ENCODE measurements at places on chromosomes 2 and 18.

- no peak for DNase-seq
Measured at GRCh38 chr18:78728784-78729467, 250.7 kb upstream of the SALL3 start.

GRCh38 chr2:236333417-236334121 lies 69.4 kb upstream of the ASB18 start:
- no peak for DNase-seq

DNA sequence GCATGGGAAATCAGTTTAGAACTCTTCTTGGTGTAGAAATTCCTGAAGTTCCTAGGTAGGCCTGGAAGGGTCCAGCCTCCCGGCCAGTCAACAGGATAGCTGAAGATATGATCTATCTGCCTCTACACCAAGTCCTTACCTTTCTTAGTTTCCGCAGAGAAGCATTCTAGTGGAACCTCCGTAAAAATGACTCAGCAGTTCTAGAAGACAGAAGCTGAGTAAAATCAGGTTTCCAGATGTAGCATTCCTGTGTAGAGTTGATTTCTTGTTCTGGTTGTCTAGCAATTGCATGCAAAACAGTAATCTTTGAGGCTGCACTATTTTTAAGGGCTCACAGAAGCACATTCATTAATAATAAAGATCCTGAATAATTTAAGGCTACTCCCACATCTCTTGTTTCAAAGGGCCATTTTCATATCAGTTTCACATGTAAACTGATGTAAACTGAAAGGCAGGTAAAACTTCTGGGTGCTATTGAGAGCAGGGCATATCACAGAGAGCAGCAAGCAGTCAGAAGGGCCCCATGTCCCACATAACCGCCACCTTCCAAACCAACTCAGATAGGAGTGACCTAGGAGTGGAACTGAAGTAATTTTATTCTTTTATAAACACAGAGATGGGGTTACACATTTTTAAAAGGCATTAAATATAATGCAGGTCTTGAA lies 3.2 kb upstream of the DYTN start:
- no peak for DNase-seq

DNA sequence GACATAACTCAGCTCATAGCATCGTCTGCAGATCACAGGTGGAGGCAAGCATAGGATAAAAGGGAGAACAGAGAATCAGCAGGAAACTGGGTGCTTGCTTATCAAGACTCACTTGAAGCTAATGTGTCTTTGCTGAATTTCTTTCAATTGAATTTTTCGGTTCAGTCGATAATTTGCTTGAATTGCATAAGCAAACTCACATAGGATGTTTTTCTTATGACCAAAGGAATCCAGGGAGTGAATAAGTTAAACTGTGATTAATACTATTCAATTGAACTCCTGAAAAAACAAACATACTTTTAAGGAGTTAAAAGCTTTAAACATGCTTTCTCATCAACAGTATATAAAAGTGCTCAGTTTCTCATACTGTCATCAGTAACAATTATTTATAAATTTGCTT lies 707.1 kb upstream of the ACVR2A start:
- DNase-seq: no peak

DNA sequence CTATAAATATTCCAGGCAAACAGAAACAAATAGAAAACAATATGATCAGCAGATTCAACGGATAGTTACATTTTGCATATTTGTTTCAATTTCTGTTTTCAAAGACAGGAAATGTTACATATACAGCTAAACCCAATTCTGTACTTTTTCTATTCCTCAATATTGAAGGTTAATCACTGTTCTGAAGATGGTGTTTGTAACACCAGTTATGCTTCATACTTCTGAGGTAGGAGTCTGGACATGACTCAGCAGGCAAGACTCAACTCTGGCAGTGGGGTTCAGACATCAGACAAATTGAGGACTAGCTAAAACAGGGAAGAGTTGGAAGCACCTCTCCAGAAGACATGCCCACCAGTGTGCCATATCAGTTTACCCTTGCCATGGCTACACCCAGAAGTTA lies 16.6 kb downstream of the SERPINB13 start:
- DNase-seq: no peak

GRCh38 chr2:74028290-74028689 lies 43.6 kb downstream of the TET3 start:
- DNase-seq: no peak

DNA sequence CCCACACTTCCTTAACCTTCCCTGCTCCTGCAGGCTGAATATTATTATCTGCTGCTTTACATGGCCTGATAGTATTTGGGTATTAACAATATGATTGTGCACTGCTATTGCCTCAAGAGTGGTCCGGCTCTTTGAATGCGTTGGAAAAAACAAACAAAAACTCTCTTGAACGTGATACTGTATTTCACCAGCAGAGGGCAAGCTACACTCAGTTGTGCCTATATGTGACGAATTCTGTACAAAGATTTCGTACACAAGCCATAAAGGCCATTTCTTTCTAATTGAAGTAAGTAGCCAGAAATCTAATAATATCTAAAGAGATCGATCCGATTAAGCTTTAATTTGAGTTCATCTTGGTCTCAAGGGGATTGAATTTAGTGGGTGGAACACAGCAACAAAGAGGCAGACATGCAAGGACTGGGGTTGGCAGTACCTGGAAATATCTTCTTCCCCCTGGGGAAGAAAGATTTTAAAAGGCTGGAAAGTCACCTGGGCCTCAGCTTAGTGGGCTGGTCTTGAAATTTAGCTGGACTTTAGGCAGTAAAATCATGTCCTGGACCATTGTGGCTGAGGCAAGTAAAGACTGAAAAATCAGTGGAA lies 49.3 kb upstream of the RAB6D start:
- peak; percentile 13 for DNase-seq

DNA sequence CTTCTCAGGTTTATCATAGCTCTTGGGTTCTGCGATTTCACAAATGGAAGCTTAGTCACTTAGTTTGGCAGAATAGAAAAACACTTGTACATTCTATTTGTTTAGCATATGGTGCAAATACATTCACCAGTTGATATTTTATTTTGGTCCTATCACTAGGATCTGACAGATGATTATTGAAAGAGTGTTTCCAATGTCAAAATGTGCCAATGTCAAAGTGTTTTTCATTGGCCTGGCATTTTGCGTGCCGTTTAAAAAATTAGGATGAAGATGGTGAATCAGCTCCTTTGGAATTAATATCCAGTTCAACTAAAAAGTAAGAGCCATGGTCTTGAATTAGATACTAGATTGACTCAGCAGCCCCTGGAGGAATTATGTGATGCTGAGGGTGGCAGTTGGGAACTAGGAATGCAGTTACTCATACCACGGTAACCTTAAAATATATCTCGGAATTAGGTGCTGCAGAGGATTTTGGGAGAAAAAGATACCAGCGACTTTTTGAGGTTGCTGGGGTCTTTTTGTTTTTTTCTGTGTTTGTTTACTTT lies 87.0 kb downstream of the SPHKAP start:
- no peak for DNase-seq

DNA sequence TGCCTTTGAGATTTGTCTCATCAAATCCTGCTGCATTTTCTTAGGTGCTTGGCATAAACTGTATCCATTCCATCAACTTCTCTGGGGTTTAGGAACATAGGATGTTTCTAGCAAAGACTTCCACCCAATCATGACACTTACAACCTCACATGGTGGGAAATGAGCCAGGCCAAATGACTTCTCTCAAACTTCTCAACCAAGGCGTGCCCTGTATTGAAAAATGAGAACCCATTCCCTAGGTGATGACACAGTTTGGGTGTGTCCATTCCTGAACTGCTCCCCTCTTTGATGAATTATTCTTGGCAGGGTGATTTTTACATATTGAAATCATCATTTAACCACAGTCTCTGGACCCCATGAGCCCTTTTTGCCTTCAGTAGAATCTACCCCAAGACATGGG lies 161.1 kb downstream of the EN1 start:
- DNase-seq: no peak

GRCh38 chr2:220075835-220076234 lies 448.4 kb downstream of the SLC4A3 start:
- DNase-seq: no peak

GRCh38 chr2:177314194-177314593 lies 49.7 kb upstream of the NFE2L2 start:
- DNase-seq: no peak

GRCh38 chr18:3671176-3671575 lies 221.2 kb downstream of the TGIF1 start:
- no peak for DNase-seq

- no peak for DNase-seq
Measured at GRCh38 chr2:99380376-99381010, 43.3 kb downstream of the EIF5B start.

DNA sequence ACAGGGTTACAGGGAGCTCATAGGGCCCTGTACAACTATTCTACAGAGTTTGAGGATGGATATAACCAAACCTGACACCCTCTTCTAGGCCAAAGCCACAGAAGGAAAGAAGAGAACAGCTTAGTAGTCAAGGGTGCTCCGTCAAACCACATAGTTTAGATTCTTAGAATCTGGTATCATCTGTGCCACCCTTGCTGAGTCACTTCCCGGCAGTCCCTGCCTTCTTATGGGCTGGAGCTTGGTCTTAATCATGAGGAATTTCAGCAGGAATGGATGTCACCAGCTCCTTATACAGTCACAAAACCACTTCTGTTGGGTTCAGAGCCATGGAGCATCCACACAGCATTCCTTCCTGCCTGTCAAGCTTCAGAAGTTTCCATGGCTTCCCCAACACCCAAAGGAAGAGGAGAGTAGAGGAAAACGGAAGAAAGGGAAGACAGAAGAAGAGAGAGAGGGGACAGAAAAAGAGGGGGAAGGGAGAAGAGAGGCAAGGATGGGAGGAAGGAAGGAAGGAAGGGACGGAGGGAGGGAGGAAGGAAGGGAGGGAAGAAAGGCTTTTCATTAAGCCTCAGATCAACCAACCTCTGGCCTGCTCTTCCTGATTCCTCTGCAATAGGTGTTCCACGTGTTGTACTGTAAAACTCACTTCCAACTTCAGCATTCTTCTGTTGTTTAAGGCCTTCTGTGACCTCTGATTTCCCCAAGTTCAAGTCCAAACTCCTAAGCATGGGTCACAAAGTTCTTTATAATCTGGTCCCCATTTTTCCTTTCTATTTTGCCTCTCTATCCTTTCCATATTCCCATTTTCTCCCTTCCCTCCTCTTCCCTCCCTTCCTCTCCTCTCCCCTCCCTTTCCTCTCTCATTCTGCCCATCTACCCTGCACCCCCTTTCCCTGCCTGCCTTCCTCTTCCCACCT lies 246.1 kb upstream of the TNP1 start:
- DNase-seq: peak; percentile 9

DNA sequence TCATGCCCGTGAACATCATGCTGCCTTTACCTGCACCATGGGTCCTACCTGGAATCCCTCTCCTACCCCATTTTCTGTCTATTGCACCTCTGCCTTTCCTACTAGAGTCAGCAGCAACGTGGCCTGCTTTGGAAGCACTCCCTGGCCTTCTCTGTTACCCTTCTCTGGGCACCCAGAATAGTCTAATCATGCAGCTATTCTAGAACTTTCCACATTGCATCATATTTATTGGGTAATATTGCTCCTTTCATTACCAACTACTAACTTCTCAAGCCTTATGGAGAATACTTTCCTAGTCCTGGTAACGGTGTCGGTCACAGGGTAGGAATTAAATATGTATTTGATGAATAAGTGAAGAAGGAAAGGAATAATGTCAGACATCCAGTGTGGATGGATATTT lies 33.3 kb upstream of the CREG2 start:
- no peak for DNase-seq

- DNase-seq: no peak
Measured at GRCh38 chr2:144230033-144230432, 289.9 kb downstream of the ZEB2 start.

DNA sequence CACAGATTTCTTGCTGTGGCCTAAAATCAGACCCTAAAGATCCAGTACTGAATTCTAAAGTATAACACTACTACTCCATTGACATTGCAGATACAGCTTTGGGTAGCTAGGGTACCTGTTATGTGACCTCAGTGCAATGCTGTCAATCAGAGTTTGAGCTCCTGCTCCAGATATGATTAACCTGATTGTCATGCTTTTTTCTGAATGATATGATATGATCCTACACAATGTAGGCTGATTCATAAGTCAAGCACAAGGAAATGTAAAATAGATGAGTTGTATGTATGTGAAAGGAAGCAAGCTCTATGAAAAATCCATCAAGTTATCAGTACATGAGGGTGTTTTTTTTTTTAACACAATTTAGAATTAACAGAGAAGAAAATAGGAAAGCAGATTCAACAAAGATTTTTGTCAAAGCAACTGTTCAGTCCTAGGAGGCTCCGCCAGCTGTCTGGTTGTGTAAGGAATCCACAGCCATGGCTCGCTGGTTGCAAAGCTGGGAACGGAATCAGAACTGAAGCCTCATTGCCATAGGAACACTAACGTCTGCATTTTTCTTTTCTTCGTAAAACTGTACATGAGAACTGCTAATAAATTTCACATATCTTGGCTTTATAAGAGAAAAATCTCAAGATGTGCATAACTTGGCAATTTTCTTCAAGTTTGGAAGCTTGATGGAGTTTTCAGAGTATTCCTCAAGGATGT lies 52.9 kb downstream of the NR4A2 start:
- DNase-seq: no peak

GRCh38 chr2:167353605-167354280 lies 465.5 kb downstream of the XIRP2 start:
- no peak for DNase-seq

GRCh38 chr2:144477957-144478311 lies 42.0 kb downstream of the ZEB2 start:
- DNase-seq: no peak

- no peak for DNase-seq
Measured at GRCh38 chr2:212854116-212854515, 297.3 kb downstream of the IKZF2 start.

DNA sequence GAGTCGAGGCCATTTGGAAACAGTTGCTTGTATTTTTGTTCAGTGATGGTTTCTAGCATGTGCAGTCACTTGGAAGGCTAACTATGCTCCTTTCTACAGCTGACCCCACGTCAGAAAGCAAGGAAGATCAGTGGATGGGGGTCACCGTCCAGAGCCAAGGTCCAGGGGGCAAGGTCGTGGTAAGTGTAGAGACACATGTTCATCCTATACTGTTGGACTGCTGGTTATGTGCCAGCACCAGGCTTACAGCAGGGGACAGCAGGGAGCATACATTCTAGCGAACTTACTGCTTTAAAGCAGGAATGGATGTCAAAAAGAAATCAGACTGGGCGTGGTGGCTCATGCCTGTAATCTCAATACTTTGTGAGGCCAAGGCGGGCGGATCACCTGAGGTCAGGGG lies 40.0 kb downstream of the ITGA6 start:
- DNase-seq: no peak

- no peak for DNase-seq
Measured at GRCh38 chr18:78455386-78455785, 524.2 kb upstream of the SALL3 start.

All from activated CD4-positive, alpha-beta T cell treated with anti-CD3 and anti-CD28 coated beads for 48 hours (primary cell).